HCEC 1CT (cell line): ENCODE measurements at places on chromosomes 12 and 14.
A peak's percentile ranks its signal among the peaks of the same experiment; 100 is the strongest.

DNA sequence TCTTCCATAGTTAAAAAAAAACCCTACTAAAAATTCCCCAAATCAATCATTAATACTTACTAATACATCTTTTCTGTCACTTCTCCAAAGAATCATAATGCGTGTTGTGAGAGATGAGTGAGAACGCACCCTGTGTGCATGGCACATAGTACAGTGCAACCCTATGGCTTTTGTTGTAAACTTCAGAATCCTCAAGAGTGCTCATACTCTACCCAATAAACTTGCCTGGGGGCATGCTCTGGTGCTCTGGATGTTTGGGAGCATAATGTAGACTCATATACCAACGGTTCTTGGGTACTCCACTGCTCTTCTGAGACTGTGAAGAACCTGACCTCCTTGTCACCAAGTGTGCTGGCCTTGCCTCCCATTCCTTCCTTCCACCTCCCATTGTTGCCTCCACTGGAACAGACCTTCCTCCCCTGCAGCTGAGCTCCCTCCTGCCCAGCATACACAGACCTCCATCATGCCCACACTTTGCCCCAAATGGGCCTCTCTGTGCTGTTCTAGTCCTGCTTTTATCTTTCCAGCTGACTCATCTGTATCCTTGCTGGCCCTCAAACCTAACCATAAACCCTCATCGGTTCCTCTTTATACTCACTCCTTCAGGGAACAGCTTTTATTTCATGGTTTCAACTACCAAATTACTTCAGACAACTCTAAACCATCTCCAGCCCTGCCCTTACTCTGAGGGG, 8.9 kb downstream of the DCP1B start:
- DNase-seq, result peak; percentile 24

DNA sequence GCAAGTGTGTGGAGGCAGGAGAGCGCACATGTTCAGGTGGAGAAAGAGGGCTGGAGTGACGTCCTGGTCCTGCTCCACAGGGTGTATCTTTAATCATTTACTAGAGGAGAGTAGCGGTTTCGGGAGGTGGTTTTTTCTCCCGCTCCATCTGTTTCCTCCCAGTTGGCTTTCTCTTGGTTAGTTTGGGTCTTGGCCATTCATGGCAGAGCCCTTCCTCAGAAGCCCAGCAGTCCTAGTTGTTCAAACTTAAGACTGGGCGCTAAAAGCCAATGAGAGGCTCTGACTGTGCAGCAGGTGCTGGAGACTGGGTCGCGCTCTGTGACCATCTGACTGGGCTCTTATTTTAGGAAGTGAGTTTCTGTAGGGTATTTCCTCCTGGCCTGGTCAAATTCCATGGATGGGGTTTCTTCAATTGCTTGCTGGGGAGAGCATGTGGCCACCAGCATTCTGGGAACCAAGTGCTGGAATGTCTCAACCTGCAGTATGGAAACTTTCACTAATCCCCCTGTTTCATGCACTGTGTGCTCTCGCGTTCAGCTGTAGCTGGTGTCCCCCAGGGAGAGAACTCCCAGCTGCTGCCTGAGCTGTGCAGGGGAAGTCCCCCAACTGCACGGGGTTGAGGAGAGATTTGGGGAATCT, 27.4 kb upstream of the TSPAN9 start:
- no peak for DNase-seq

DNA sequence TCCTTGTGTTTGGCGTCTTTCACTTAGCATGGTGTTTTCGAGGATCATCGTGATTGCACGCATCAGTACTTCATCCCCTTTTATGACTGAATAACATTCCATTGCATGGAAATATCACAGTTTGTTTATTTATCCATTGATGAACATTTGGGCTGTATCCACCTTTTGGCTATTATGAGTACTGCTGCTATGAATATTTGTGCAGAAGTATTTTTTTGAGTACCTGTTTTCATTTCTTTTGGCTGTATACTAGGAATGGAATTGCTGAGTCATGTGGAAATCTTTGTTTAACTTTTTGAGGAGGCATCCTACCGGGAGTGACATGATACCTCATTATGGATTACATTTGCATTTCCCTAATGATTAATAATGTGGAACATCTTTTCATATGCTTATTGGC, 66.4 kb downstream of the WNK1 start:
- DNase-seq, result peak; percentile 32

GRCh38 chr12:2547273-2548044, 247.3 kb upstream of the FKBP4 start:
- no peak for DNase-seq

DNA sequence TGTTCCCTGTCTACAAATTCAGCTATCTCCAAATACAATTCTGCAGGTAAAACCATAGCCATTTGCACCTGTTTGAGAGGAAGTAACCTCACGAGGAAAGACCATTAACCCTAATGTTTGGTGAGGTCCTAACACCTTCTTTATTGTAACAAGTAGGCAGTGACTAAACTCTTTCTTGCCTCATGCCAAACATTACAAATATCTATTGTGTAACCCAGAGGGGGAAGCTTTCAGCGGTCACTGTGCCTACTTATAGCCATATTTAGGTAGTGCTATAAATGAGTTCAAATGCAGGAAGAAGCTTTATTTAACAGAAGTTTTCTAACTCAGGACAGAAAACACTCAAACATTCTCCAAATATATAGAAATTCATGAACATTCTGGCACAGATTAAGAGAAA, 252.7 kb downstream of the LRFN5 start:
- no peak for DNase-seq

GRCh38 chr14:55094292-55095157, 34.5 kb upstream of the LGALS3 start:
- peak; percentile 71 for DNase-seq

- DNase-seq, result no peak
Measured at GRCh38 chr12:5478081-5478706, 46.3 kb downstream of the NTF3 start.

DNA sequence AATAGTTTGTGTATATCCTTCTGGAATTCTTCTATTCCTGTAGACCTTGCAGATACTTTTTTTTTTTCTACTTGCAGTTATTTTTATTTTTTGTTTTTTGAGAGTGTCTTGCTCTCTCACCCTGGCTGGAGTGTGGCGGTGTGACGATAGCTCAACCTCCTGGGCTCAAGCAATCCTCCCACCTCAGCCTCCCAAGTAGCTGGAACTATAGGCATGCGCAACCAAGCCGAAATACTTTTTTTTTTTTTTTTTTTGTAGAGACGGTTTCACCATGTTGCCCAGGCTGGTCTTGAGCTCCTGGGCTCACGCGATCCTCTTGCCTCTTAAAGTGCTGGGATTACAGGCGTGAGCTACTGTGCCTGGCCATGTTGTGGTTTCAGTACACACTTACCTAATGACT, 10.0 kb downstream of the TULP3 start:
- no peak for DNase-seq

- no peak for DNase-seq
Measured at GRCh38 chr14:77866932-77867331, 67.0 kb downstream of the ADCK1 start.

DNA sequence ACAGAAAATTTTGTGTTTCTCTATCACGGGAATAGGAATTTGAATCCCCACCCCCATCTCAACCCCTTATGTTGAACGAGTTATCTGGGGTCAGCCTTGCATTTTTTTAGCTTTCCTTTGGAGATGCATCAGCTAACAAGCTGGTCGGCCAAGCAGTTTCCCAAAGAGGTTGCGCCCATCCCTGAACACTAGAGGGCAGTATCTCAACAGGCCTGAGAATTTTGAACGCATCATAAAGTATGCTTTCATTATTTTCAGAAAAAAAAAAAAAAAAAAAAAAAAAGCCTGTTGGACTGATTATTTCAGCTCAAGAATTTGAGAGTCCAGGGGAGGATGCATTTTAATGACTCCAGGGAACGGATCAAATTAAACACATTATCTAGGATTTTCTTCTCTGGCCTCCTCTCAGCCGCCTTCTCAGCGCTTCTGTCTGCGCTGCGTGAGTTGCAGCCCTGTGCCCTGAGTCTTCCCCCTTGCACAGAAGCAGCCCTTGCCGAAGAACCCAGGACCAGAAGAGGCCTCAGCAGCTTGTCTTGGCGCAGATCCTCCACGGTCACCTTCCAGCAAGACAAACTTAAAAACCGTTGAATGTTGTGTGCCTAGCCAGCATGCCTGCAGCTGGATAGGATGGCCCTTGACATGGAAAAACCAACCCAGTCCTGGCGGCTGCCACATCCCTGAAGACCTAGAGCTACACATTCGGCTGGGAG, 76.6 kb upstream of the GZMB start:
- peak; percentile 45 for DNase-seq

DNA sequence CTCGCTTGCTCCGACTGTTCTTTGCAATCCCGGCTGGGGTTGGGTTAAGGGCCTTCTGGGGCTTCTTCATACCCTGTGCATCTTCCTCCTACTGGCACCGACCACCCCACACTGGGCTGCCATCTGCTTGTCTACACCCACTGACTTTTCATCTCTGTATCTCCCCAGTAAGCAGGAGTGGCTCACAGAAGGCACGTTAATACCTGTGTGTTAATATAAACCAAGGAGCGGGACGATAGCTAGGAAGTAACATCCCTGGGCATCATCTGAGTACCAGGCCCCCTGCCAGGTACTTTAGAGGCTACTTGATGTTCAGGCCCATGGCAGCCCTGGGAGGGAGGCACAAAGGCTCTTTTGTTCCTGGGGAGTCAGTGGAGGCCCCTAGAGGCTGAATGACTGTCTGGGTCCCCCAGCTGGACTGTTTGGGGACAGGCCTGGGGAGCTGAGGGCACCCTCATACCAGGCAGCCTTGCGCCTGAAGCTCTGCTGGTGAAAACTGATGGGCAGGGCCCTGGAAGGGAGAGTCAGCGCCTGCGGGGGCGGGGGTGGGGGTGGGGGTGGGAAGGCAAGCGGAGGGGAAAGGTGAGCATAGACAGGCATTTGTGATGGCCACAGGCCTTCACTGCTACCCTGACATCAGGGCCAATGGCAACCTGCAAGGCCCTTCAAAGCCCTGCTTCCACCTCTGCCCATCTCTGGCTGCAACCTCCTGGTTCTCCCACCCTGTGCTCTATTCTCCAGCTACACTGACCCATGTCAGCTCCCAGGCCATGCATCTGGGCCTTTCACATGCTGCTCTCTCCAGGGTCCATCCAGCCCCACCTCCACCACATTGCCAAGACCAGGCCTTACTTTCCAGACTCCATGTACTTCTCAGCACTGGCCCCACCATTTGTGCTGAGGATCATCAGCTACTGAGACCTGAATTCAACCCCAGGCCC, 34.2 kb upstream of the DEGS2 start:
- DNase-seq, result no peak

- peak; percentile 32 for DNase-seq
Measured at GRCh38 chr12:67352682-67353081, 83.5 kb downstream of the CAND1 start.

GRCh38 chr12:117547209-117547608, 185.8 kb upstream of the NOS1 start:
- DNase-seq, result no peak

DNA sequence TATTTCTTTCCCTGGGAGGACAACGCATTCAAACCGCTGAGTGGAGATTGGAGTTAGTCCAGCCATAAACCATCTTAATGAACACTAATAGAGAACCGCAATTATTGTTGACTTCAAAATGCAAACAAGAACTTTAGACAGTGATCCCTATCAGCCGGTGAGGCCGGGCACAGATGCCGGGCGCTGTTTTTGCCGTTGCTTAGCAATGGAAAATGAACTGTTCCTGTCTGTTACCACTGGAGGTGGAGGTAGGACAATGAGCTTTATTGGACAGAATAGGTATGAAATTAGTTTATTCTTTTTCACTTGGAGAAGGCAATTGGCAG, 216.8 kb downstream of the TTC8 start:
- DNase-seq, result no peak

GRCh38 chr14:70655110-70655826, 13.6 kb downstream of the TTC9 start:
- no peak for DNase-seq

GRCh38 chr12:104567832-104568486, 111.2 kb downstream of the CHST11 start:
- DNase-seq, result no peak

- DNase-seq, result peak; percentile 91
Measured at GRCh38 chr12:58529114-58529665, 391.1 kb downstream of the LRIG3 start.

DNA sequence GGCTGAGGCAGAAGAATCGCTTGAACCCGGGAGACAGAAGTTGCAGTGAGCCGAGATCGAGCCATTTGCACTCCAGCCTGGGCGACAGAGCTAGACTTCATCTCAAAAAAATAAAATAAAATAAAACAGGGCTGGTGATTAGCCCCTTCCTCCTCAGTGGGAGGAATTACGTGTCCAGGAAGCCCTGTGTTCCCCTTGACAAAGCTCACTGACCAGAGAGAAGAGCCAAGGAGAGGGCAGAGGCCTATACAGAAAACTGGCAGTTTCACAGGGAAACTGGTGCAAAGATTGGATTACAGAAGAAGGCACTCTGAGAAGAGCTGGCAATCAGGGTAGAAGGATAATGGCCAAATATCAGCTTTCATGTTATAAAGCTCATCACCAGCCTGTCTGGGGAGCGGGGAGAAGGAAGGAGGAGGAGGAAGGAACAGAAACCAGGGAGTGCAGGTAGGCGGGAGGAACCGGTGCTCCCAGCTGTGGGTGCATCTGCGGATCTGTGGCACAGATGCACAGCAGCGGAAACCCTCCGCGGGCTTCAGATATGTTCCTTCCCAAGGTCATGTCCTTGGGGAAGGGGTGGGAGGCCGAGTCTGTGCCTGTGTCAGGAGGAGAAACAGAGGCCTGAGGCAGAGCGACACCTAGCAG, 6.7 kb downstream of the RAB15 start:
- DNase-seq, result no peak

GRCh38 chr14:54329082-54329695, 67.6 kb upstream of the CDKN3 start:
- DNase-seq, result peak; percentile 55

- DNase-seq, result no peak
Measured at GRCh38 chr14:76467711-76468155, 91.8 kb downstream of the ESRRB start.

DNA sequence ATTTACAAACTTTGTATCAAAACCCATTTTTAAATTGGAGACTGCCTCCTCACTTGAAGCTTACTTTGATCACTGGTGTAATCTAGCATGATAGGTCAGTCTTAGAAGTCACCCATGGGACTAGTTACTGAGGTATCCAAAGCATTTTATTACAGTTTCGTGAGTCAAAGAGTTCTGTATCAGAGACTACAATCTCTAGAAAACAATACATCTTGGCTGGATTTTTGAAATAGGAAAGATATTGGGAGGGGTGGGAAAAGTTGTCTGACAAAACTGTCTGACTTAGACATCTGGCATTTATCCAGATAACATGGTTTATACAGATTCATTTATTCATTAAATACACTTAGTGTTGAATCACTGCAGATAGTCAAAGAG, 173.5 kb upstream of the PDZRN4 start:
- DNase-seq, result no peak

DNA sequence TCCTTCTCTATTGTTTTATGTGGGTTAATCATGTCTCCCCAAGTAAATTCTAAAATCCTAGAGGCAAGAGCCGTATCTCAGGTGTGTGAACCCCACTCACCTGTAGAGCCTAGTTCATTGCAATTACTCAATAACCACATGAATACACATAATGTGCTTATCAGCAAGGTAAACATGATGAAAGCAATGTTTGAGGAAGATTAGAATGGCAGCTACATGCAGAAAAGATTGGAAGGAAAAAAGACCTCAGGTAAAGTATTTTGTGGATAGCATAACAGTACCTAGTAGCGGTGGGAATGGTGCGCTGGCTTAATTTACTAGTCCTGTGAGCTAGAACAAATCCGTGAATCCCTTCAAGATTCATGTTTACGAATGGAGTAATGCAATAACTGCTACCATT, 5.3 kb upstream of the KRAS start:
- DNase-seq, result no peak
